Adrenal gland (tissue), 19 donors: ENCODE measurements at places on chromosomes 2 and 18. TPM values are rescaled to one million over a fixed set of nuclear protein-coding genes. Genes with fewer than 3 reads are reported as not detected.

ZDBF2 gene
- total RNA-seq = 17.4 TPM

PCARE gene
- total RNA-seq = not detected

CDH19 gene
- total RNA-seq = 6.9 TPM

FEV gene
- total RNA-seq = 1.2 TPM

ZNF521 gene
- 51.7 TPM for total RNA-seq

ELOA2 gene
- total RNA-seq = not detected

NEU4 gene
- total RNA-seq = 0.32 TPM

CXXC1 gene
- 69.5 TPM for total RNA-seq

NGEF gene
- total RNA-seq = 67.8 TPM

MAPK4 gene
- 32.4 TPM for total RNA-seq

CHRND gene
- total RNA-seq = 0.11 TPM

HNRNPA3 gene
- 22.6 TPM for total RNA-seq

DSC2 gene
- 5.7 TPM for total RNA-seq

NAT8 gene
- not detected for total RNA-seq

TCF23 gene
- total RNA-seq = 0.07 TPM

UGT1A8 gene
- total RNA-seq = not detected

BOLL gene
- not detected for total RNA-seq

ERFE gene
- not detected for total RNA-seq

PDCD1 gene
- total RNA-seq = not detected

STK39 gene
- 8.3 TPM for total RNA-seq

STK16 gene
- total RNA-seq = 26.8 TPM

PLCL1 gene
- total RNA-seq = 6.4 TPM

STPG4 gene
- not detected for total RNA-seq

ITM2C gene
- total RNA-seq = 32.4 TPM

HYCC2 gene
- total RNA-seq = 22.2 TPM

LTBP1 gene
- 15.4 TPM for total RNA-seq

FSIP2 gene
- total RNA-seq = 0.06 TPM

GKN2 gene
- total RNA-seq = not detected

CBLN2 gene
- total RNA-seq = not detected
